Stimulated activated CD4-positive, alpha-beta T cell treated with anti-CD3 and anti-CD28 coated beads, Interleukin-2, amount 100 ng/mL, for 24 hours (primary cell): ENCODE measurements at places on chromosomes 16 and 17.

- peak; percentile 52 for DNase-seq
Measured at GRCh38 chr17:57284984-57285646, 28.8 kb downstream of the MSI2 start.

DNA sequence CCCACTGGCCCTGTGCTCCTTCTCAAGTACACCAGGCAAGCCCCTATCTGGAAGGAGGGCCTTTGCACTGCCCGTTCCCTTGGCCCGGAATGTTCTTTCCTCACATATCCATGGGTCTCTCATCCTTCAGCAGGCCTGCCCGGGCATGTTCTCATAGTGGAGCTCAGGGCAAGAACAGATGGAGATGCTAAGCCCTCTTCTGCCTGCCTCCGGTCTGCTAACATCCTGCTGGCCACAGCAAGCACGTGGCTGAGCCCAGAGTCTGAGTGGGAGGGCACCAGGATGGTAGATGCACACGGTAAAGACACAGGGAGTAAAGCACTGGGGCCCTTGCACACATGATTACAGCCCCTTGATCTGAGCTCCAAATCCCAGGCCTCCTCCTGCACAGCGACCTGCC lies 19.8 kb upstream of the ANKRD40CL start:
- DNase-seq: no peak

DNA sequence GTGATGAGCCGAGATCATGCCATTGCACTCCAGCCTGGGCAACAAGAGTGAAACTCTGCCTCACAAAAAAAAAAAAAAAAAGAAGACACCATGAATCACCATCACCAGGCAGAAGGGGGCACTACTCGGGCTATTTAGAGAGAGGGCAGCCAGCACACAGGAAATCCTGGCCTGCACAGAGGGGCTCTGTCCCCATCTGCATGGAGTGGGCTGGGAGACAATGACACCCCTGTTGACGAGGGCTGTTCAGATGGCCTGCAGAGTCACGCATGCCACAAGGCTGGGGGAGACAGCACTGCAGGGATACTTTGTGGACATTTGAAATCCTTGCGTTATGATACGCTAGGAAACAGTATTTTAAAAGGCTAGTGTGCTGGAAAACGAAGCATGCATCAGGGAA lies 48.3 kb downstream of the CUEDC1 start:
- DNase-seq: no peak

DNA sequence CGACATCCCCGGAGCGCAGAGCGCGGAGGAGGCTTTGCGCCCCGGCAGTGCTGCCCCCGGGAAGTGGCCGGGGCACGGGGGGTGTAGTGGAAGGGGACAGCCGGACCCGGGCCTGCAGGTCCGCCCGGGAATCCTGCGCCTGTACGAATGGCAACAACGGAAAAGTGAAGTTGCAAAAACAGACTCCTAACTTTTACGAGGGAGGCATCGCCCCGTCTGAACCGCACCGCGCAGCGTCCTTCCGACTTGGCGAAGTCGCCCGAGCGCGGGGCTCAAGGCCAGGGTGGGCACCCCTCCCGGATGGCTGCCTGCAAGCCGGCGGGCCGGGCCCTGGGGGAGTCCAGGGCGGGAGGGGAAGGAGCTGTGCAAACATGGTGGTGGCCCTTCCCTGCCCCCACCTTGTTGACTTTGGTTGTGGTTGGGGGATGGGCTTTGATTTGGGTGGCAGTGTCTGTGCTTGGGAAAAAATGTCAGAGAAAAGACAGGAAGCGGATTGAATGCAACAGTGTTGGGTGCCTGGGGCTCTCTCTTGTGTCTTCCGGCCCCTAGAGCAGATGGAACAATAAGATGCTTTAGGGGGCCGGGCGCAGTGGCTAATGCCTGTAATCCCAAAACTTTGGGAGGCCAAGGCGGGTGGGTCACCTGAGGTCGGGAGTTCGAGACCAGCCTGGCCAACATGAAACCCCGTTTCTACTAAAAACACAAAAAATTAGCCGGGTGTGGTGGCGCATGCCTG lies 675 bp downstream of the RNF213 start:
- DNase-seq: peak; percentile 69

DNA sequence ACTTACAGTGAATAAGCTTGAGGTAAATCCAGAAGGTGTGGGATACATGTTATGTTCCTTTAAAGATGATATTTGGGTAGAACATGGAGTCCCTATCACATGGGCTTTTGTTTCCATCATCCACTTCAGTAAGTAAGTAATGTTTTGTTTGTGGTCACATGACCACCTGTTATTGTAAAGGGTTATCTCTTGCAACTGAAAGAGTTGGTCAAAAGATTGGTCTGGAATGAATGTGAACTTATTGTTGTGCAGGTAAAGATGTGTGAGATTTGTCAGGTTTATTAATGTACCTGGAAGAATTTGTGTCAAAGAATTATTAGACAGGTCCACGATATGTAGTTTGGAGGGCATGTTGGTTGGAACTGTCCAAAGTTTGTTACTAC lies 1.6 kb downstream of the OMG start:
- no peak for DNase-seq

GRCh38 chr17:27944546-27945332 lies 51.6 kb upstream of the LYRM9 start:
- DNase-seq: no peak

DNA sequence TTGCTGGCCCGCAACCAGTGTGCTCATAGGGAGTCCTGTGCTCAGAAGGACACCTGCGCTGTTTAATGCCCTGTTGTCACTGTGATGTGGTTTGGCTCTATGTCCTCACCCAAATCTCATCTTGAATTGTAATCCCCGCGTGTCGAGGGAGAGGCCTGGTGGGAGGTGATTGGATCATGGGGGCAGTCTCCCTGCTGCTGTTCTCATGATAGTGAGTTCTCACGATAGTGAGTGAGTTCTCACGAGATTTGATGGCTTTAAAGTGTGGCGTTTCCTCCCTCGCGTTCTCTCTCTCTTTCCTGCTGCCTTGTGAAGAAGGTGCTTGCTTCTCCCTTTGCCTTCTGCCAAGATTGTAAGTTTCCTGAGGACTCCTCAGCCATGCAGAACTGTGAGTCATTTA lies 66.8 kb downstream of the AKAP1 start:
- DNase-seq: no peak

- DNase-seq: no peak
Measured at GRCh38 chr17:40949418-40949817, 12.0 kb upstream of the KRT23 start.

DNA sequence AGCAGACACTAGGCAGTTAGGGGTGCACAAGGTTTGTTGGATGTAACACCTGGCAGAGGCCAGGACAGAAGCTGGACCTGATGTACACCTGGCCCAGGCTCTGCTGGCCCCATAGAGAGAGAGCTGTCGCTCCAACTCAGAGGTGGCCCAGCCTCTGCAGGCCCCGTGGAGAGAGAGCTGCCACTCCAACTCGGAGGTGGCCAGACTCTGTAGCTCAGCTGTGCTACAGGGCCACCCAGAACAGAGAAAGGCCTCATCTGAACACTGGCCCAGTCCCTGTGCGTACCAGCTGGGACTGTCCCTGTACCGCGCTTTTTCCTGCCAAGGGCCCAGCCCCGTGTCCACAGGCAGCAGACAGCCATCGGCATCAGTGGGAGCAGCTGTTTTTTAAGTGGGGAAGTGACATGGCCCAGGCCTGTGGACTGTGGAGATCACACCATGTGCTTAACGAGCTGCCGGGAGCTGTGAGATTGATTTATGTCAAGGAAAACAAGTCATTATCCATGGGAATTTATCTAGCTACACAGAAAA lies 176.4 kb upstream of the CHMP6 start:
- no peak for DNase-seq

GRCh38 chr17:45782889-45783592 lies 1.1 kb upstream of the CRHR1 start:
- DNase-seq: peak; percentile 55

GRCh38 chr17:33949100-33949499 lies 306.0 kb upstream of the CCL2 start:
- no peak for DNase-seq

DNA sequence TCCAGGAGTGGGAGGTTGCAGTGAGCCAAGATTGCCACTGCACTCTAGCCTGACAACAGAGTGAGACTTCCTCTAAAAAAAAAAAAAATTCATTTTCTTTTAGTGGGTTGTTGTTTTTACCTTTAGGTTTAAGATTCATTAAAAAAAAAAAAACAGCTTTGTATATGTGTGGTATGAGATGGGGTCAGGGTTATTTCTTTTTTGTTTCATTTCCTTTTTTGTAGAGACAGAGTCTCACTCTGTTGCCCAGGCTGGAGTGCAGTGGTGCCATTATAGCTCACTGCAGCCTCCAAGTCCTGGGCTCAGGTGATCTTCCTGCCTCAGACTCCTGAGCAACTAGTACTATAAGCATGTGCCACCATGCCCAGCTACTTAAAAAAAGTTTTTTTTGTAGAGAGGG lies 47.0 kb downstream of the BCAS3 start:
- no peak for DNase-seq

GRCh38 chr17:50161911-50162288 lies 3.9 kb upstream of the SGCA start:
- DNase-seq: no peak

- no peak for DNase-seq
Measured at GRCh38 chr16:50520451-50521245, 27.5 kb upstream of the NKD1 start.

DNA sequence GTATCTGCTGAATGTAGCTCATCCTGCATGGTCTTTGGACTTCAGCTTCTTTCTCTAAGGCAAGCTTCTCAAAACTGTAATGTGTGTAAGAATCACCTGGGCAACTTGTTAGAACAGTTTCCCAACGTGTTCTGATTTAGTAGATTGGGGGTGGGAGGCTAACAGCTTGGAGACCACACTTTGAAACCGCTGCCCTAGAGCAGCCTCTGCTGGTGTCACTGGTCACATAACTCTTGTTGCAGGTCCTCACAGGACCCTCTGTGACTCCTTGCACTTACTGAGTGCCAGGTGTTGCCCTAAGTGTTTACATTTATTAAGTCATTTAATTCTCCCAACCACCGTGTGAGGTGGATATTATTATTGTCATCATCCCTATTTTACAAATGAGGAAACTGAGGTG lies 9.9 kb downstream of the SLC35G3 start:
- DNase-seq: no peak

- DNase-seq: no peak
Measured at GRCh38 chr16:80120899-80121521, 419.8 kb upstream of the DYNLRB2 start.

- DNase-seq: no peak
Measured at GRCh38 chr17:4766723-4767122, 5.0 kb upstream of the TM4SF5 start.

GRCh38 chr17:63460018-63460417 lies 13.9 kb upstream of the CYB561 start:
- DNase-seq: no peak

DNA sequence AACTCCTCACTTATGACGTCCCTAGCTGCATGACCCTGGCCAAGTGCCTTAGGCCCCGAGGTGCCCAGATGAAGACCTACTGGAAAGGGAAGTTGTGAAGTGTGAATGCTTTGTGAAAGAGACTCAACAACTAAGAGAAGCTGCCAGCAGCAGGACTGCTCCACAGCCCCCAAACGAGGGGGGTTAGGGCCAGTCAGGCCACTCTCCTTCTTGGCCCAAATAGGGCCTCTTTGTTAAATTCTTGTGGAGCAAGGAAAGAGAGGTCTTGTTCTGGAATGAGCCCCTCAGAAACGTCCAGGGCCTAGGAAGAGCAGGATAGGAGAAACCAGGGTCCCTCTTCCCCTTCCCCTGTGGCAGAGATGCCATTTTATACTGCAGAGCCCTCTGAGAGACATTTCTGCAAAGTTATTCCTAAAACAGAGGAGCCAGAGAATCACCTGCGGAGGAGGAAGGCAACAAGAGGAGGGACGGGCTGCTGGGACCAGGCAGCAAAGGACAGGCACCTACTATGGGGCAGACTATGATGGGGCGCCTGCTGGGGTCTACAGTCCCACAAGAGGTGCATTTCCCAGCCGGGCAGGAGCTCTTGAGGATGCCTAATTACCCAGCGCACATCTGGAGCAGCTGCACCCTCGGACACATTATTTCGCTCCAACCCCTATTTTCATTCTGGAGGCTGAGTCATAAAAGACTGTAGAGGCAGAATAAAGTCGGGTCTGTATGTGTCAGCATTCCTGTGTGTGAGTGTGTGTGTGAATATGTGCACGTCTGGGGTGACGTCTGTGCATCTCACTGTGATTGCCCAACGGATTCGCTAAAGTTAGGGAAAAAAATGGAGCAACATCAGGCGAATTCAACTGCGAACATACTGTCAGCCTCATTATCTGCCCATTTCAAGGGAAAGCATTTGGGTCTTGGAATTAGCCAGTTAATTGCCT lies 11.4 kb upstream of the HOXB9 start:
- no peak for DNase-seq

GRCh38 chr16:72800524-72801161 lies 247.3 kb downstream of the ZFHX3 start:
- no peak for DNase-seq

- peak; percentile 59 for DNase-seq
Measured at GRCh38 chr17:75130632-75131277, 787 bp downstream of the NT5C start.

- no peak for DNase-seq
Measured at GRCh38 chr16:12300945-12301500, 324.5 kb downstream of the SNX29 start.

DNA sequence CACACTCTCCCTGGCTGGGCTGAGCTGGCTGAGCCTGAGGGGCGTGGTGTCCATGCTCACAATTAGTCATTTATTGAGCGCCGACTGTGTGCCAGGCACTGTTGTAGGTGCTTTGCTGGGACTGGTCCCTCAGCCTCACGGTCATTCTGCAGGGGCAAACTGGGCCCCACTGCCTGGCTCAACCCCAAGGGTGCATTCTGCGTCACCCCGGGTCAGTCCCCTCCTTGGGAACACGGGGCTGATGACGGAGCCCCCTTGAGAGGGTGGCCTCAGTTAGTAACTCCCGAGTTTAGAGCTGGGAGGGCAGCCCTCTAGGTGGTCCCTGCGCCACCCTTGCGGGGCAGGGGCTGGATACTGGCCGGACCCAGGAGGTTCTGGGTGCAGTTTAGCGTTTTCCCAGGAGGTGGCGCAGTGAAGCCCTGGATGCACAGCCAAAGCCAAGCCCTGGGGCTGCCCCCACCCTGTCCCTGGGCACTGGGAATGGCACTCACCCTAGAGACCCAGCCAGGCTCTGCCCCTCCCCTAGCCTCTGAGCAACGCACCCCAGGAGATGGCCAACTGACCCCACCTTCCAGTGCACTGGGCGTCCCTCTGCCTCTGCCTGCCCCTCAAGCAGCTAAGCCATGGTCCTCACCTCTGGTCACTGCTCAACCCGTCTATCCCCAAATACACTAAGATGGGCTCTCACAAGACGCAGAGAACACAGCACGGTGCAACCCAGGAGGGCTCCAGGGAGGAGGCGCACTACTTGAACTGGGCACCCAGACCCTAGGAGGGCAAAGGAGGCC lies 243.2 kb upstream of the GSE1 start:
- peak; percentile 73 for DNase-seq
